NCI-H1436 treated with DMSO at 0.1 percent for 48 hours (cell line): ENCODE measurements at places on chromosomes 3 and 15.

DNA sequence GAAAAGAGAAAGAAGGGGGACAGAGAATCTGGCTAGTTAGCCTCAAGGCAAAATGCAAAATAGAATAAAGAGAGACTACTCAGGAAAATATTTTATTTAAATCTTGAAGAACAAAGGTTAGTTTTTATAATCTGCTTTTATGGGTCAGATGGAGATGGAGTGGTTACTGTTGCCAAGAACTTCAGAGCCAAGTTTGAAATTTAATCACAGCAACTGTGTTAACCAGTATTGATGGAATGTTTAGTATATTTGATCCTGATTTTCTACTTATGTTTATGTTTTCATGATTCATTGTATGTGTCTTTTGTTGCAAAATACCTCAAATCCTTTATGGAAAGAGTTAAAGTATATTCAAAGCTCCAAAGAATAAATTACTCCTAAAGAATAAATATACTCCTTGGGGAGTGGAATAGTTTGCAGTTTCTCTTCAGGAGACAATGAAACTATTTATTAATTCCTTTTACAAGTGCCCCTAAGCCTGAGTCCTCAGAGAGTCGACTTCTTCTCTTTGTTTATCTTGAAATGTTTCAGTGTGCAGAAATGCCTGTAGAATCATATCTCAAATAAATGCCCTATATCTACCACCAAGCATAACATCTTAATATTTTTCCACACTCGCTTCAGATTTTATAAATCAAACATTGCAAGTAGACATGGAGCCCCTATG is 60.9 kb upstream of the THSD4 start:
- no peak for DNase-seq

DNA sequence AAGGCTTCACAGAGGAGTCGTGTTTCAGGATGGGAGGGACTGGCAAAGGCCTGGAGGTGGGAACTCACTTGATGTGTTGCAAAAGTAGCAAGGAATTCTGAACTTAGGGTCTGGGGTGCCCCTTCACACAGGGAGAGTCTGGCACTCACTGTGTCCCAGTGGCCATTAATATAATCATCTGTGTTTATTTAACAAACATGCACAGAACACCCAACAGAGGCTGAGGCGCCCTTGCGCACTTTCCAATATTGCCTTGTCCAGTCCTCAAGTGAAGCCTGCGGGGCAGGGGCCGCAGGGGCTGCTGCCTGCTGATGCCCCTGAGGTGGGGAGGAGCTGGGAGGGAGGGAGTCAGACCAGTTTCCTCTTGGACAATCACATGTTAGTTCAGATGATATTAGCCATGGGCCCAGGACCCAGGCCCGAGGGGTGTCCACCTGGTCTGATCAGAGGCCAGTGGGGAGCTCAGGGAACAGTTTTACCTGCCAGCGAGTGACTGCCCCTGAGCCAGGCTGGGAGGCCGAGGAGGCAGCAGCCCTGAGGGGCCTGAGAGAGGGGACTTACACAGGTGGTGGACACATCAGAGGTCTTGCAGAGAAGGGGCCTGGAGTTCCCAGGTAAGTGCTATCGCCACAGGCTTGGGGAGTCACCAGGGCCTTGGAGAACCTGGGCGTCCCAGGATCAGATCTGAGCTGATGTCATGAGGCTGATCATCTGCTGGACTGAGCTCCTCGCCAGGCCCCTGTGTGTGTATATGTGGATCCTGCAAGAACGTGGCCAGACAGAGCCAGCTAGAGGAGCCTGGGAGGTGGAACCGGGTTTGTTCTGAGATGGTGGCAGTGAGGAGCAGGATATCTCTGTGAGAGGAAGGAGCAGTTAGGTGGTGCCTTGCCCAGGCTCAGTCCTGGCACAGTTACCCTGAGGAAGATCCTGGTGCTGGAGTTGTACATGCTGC is 13.8 kb upstream of the TXNRD3 start:
- DNase-seq = no peak

- DNase-seq = no peak
These were observed 50.5 kb upstream of the ARHGEF3 start for GRCh38 chr3:56851966-56852884.

DNA sequence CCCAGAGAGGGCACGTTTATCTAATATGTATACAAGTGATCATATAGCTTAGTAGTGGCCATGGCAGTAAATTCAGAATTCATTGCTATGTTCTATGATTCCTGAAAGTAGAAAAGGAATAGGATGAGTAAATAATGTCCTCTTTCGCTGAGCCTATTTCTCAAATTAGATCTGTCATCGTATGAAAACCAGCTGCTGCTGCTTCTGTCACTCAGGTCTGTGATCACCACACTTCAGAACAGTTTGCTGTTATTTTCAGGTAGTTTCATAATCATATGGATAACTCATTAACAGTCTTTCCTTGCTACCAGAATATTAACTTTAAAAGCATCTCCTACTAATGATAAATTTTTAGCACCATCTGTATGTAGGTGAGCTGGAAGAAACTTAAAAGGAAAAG is 289.1 kb upstream of the AZI2 start:
- no peak for DNase-seq

DNA sequence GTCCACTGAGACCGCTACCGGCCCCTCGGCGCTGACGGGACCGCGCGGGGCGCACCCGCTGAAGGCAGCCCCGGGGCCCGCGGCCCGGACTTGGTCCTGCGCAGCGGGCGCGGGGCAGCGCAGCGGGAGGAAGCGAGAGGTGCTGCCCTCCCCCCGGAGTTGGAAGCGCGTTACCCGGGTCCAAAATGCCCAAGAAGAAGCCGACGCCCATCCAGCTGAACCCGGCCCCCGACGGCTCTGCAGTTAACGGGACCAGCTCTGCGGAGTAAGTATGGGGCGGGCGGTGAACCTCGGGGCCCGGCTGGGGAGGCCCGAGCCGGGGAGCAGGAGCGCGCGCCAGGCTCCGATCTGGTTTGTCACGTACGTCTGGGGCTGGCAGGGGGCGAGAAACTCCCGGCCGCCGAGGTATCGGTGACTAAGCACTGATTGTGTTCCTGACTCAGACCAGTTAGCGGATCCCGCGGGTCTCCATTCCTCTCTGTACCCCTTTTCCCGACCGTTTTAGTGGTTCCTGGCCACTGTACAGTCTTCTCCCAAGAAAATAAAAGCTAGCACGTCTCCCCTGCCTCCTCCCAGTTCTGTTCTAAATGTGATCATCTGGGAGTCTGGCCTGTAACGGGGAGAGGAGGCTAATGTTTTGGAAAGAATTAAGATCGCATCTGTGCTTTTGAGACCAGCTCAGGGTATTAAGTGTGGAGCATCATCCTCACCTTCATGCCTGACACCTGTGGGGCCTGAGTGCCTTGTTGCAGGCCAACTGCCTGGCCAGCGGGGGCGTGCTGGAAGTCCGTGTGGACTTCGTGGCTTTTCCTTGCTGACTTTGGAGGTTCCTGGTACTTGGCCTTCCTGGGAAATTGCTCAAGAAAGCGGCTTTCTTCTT is 691 bp downstream of the MAP2K1 start:
- DNase-seq = no peak

DNA sequence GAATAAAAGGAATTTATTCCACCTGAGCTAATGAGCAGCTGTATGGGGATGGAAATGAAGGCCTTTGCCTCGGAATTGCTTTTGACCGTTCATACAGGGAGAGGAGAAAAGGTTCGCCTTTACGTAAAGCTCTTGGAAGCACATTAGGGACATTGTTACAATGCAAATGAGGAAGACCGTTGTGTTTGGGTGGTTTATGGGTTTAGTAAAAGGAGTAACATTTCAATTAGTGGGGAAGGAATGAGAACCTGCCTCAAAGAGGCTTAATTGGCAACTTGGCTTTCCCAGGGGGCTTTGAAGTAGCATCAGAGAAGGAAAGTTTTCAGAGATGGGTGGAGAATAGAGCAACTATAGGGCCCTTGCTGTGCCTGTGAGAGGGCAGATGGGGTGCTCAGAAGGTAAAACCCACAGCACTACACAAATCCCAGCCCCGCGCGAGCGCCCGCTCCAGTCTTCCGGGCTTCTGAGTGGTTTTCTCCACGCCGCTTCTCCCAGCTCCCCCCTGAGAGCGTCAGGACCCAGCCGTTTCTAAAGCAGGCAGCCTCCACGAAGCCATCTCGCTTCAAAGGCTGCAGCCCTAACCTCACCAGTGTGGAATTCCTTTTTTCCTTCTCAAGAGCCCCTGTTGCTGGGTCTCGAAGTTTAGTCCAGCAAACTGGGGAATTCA is 192.0 kb upstream of the HES1 start:
- no peak for DNase-seq

GRCh38 chr3:111570404-111571030 is 24.6 kb downstream of the ZBED2 start:
- no peak for DNase-seq

GRCh38 chr3:61848885-61849284 is 287.5 kb downstream of the PTPRG start:
- DNase-seq = no peak

GRCh38 chr3:49648354-49649019 is 25.7 kb upstream of the APEH start:
- no peak for DNase-seq

DNA sequence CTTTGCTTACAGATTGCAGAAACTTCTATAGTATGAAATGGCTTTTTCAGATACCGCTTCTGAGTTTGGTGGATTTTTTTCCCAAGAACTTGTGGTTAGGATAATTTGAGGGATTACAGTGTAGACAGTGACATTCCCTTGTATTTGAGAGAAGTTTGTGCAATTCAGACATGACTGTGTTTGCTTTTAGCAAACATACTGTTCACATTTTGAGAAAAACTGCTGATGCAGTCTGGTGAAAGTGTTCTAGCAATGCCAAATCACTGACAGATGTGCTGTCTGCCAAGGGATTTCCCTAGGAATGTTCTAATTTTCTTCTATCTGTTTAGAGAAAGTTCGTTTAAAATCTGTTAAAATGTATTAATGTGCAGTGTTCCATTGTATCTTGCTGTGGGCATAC is 652.6 kb downstream of the FHIT start:
- DNase-seq = no peak

DNA sequence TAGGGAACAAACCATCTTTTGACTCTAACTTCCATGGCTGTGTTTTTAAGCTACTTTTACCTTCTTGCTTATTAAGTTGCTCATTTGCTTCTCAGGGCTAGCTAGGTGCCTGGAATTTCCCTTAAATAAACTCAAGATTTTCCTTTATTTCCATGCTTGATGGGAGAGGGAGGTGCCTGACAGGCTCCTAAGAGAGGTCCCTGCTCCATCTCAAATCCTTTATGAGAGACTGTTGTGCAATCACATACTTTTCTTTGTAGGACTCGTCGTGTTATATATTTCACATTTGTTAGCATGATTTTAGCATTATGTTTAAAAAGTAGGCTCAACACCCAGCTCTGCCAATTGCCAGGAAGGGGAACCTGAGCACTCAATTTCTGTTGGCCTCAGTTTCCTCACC is 95.7 kb downstream of the SAMMSON start:
- no peak for DNase-seq

GRCh38 chr3:193295985-193296384 is 55.0 kb downstream of the PLAAT1 start:
- no peak for DNase-seq

DNA sequence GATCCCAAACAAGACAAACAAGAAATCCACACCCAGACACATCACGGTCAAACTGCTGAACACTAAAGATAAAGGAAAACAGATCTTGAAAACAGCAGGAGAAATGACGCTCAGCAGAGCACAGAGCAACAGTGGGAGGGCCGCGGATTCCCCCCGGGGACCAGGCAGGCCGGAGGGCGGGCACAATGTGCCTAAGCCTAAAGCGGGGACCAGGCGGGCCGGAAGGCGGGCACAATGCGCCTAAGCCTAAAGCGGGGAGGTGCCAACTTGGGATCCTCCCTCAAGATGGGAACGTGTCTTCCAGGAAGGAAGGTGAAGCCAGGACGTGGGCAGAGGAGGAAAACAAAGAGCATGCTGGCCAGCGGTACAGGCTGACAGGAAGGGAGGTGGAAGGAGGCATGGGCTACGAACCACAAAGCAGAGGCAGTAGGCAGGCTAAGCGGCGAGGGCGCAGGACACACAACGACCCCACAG is 31.1 kb downstream of the CYFIP1 start:
- DNase-seq = no peak

DNA sequence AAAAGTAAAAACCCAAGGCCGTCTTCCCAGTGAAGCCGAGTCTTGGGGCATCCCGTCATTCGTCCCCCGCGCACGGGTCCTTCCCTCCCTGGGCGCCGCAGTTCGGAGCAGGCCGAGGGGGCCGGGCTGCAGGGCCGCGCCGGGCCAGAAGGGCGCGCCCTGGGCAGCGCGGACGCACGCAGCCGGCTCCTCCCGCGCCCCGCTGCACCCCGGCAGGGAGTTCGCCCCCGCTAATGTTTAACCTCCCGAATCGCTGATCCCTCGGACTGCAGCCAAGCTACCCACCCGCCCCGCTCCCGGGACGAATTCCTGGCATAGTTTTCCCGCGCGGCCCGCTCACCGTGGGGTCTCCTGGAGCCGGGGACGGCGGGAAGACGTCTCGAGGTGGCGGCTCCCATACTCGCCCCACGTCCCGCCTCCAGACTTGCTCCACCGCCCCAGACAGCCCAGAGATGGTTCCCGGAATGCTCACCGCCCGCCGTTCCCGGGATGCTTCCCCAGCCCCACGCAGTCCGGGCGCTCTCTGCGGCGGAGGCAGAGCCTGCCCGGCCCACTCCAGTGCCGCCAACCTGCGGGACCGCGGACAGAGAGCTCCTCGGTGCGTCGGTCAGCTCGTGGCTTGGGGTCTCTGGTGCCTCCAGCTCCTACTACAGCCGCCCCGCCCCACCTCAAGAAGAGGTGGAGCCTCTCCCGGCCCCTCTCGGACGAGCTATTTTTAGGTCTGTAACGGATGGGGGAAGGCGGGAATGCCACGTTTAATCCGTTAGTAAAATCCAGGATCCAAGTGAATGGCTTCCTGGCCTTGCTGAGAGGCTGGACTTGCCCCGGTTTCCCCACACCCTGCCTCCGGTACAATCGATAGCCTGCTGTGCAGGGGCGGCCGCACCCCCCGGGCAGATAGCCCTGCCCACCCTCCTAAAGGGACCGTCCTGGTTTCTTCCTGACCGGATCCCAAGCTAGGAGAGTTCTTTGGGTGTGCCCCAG is at the start of gene DZIP1L:
Gene DZIP1L, minus strand, starts transcription at position 621 of the 984 bp plus-strand sequence. CDS start 11,637 bp downstream, outside the sequence.
- DNase-seq = no peak

DNA sequence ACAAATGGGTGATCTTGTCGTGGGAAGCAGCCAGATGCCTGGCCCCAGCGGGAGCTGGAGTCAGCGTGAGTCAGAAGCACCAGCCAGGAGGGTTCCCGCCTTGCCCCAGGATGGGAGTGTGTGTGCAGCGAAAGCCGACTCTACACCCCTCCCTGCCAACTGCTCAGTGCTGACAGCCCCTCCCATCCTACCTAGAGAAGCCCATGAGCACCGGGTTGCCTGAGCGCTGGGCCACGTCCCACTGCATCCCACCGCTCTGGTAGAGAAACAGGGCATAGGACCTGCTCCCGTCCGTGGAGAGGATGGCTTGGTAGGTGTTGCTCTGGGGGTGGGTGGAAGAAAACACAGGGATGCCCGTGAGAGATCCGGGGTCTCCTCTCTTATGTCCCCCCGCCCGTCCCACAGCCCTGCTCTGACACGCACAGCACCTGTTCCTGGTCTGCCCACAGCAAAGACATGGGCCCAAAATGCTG is 42.9 kb downstream of the MUC4 start:
- no peak for DNase-seq
